Suprapubic skin (tissue), 4 donors: ENCODE measurements at places on chromosomes 11 and 22. TPM values are rescaled to one million over a fixed set of nuclear protein-coding genes. Genes with fewer than 3 reads are reported as not detected.

The KDM4E gene
- total RNA-seq = not detected

The OR5F1 gene
- not detected for total RNA-seq

The CRYBB3 gene
- total RNA-seq = not detected

The IGSF9B gene
- 9.1 TPM for total RNA-seq

The OR10A4 gene
- not detected for total RNA-seq

The H19 gene
- 45.5 TPM for total RNA-seq

The CASP1 gene
- 21.2 TPM for total RNA-seq

The MISFA gene
- not detected for total RNA-seq

The B3GAT1 gene
- 0.26 TPM for total RNA-seq

The MEI1 gene
- 0.72 TPM for total RNA-seq

The MPPED1 gene
- 0.99 TPM for total RNA-seq

DNA sequence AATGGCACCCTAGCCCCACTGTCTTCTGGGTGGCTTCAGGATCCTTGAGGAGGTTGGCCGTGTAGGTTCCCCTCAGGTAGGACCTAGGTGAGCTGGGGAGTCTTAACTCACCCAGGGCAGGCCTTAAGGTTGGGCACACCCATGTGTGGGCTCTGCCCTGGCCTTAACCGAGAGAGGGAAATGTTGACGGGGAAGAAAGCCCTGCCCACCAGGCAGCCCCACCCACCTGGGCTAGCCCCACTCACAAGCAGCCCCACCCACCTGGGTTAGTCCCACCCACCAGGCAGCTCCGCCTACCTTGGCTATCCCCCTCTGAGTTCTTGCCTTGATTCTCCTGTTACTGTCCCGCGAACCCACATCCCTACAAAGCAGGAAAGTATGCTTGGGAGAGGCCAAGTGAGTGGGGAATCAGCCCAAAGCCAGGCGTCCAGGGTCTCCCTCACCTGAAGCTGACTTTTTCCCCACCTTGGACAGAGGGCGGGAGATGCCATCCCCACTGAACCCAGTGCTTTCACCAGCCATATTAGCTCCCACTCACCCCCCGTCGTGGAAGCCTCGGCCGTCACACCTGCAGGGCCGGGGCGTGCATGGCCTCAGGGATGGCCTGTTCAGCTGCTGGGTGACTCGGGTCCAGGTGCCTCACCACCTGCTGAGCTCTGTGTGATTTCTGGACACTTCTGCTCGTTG, at the start of gene MYEOV:
MYEOV (plus strand) TSS at position 337 of the 687 bp plus-strand sequence. CDS start 1,200 bp downstream, outside the sequence.
- H3K27me3 ChIP-seq = no peaks in the 10 kb centered on the region
- no peaks in the 10 kb centered on the region for H3K36me3 ChIP-seq
- no peak for DNase-seq
- H3K4me1 ChIP-seq = peaks cover 46% of the 10 kb centered on the region
- H3K27ac ChIP-seq = no peak within 1 kb of the TSS

DNA sequence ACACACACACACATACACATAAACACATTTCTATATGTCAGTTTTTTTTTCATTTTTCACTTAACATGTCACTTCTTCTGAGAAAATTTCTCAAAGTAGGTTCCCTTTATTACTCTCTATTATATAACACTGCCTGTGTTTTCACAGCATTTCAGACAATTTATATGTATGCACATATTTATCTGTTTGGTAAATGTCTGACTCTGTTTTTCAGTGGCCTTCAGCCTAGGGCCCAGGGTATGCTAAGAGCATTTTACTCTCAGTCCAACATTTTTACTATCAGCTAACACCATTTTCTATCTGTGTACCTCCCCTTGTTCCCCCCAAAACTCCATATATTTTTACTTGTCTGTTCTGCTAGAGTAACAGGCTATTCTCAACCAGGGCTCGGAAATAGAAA, 92.3 kb downstream of the ANO3 start:
- H3K27ac ChIP-seq = no peak overlapping the region
- no peak for DNase-seq
- no peaks in the 10 kb centered on the region for H3K4me1 ChIP-seq
- no peaks in the 10 kb centered on the region for H3K36me3 ChIP-seq
- no peak overlapping the region for H3K4me3 ChIP-seq

- H3K36me3 ChIP-seq = no peaks in the 10 kb centered on the region
- H3K4me3 ChIP-seq = no peak overlapping the region
- H3K4me1 ChIP-seq = peaks cover 61% of the 10 kb centered on the region
- no peak for DNase-seq
- no peaks in the 10 kb centered on the region for H3K27me3 ChIP-seq
Measured at GRCh38 chr22:45227645-45228400, 12.9 kb downstream of the KIAA0930 start.

- no peaks in the 10 kb centered on the region for H3K36me3 ChIP-seq
- H3K27ac ChIP-seq = no peak overlapping the region
Measured at GRCh38 chr11:44632466-44633123, 67.1 kb downstream of the CD82 start.

- no peak overlapping the region for H3K27ac ChIP-seq
- H3K4me1 ChIP-seq = no peaks in the 10 kb centered on the region
- H3K4me3 ChIP-seq = no peak overlapping the region
- no peaks in the 10 kb centered on the region for H3K27me3 ChIP-seq
- no peak for DNase-seq
- no peaks in the 10 kb centered on the region for H3K36me3 ChIP-seq
Measured at GRCh38 chr11:10263929-10264328, 30.1 kb downstream of the SBF2 start.

DNA sequence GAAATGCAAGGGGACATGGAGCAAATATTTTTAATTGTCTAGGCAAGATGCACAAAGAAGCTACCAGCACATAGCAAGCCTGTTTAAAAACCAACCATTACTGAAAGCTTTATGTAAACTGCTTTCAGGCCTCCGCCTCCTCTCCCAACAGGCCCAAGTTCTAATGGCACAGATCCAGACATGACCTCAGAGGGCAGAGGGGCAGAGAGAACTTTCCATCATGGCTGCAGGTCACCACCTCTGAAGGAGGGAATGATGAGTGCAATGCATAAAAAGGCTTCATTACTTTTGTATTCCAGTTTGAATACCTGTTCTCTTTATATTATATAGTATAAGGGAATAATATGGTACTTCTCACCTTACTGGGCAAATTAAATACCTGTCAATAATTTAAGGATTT, 15.2 kb downstream of the DDX17 start:
- DNase-seq = no peak
- H3K27me3 ChIP-seq = no peaks in the 10 kb centered on the region
- no peak overlapping the region for H3K4me3 ChIP-seq
- H3K36me3 ChIP-seq = peaks cover 100% of the 10 kb centered on the region
- H3K4me1 ChIP-seq = peaks cover 18% of the 10 kb centered on the region
- peak overlapping the region; percentile 16 for H3K27ac ChIP-seq

GRCh38 chr22:43541462-43542407, 129.9 kb downstream of the MPPED1 start:
- no peak overlapping the region for H3K27ac ChIP-seq
- no peaks in the 10 kb centered on the region for H3K36me3 ChIP-seq

DNA sequence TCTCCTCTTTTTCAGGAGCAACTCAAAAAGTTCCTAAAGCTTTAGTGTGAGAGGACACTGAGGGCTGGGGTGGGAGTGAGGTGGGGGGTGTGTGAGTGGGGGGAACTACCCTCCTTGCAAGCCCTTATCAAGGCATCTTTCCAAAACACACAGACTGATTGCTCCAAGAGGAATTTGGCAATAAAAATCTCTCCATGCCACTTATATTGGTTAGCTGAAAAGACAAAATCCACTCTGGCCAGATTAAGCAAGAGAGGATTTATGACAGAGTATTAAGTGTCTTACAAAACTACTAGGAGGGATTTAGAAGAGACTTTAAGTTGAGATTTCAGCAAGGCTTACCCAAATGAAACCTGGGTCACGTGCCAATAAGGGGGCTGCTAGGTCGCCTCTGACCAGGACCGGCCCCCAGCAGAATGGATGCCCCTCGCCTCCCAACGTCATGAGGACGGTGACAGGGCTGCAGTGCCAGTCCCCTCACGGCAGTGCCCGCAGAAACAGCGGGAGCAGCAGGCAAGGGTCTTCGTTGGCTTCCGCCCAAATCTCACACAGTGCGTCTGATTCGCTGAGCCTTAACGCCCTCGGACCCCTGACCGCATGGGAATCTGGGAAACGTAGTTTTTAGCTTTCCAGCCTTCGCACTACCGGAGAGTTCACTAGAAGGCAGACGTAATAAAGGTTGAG, 22.1 kb upstream of the CTR9 start:
- no peak overlapping the region for H3K4me3 ChIP-seq
- H3K36me3 ChIP-seq = no peaks in the 10 kb centered on the region
- no peak for DNase-seq

DNA sequence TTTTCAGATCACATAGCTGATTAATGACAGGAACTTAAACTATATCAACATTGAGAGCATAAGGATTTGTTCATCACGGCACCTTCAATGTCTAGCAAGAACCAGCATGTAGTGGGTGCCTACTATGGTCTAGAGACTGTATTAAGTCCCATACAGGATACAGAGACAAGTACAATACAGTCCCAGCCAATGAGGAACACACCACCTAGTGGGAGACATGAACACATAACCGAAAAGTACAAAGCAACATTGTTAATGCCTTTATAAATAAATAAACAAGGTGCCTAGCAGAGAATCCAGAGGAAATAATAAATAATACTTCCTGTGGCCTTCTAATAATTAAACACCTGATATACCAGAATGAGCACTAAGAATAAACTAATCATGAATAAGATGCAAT, 87.7 kb upstream of the OPCML start:
- no peaks in the 10 kb centered on the region for H3K27me3 ChIP-seq
- no peaks in the 10 kb centered on the region for H3K4me1 ChIP-seq
- no peak for DNase-seq
- no peak overlapping the region for H3K27ac ChIP-seq
- no peak overlapping the region for H3K4me3 ChIP-seq

DNA sequence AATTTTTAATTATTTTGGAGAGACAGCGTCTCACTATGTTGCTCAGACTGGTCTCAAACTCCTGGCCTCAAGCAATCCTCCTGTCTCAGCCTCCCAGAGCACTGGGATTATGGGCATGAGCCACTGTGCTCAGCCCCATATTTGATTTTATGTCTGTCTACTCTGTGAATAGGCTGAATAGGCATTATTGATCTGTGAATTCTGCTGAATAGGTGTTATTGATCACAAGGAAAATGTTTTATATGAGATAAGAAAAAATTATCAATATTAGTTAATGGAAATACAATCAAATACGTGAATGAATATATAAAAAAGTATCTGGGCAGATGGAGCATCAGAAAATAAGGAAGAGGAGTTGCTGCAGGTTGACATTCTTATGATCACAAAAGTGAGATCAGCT, 483.4 kb upstream of the LARGE1 start:
- no peaks in the 10 kb centered on the region for H3K36me3 ChIP-seq
- no peaks in the 10 kb centered on the region for H3K27me3 ChIP-seq
- H3K4me3 ChIP-seq = no peak overlapping the region
- no peak for DNase-seq
- no peaks in the 10 kb centered on the region for H3K4me1 ChIP-seq
- H3K27ac ChIP-seq = no peak overlapping the region

GRCh38 chr11:118530180-118530682, 761 bp upstream of the TMEM25 start:
- DNase-seq = no peak
- peaks cover 33% of the 10 kb centered on the region for H3K4me1 ChIP-seq
- peak overlapping the region; percentile 96 for H3K4me3 ChIP-seq
- H3K27me3 ChIP-seq = no peaks in the 10 kb centered on the region
- H3K27ac ChIP-seq = peak overlapping the region; percentile 77
- peaks cover 8% of the 10 kb centered on the region for H3K36me3 ChIP-seq

- no peaks in the 10 kb centered on the region for H3K27me3 ChIP-seq
- no peak for DNase-seq
- H3K27ac ChIP-seq = no peak overlapping the region
- H3K4me1 ChIP-seq = peaks cover 8% of the 10 kb centered on the region
Measured at GRCh38 chr11:120606211-120607010, 94.9 kb downstream of the GRIK4 start.

GRCh38 chr11:69852056-69852455, 32.8 kb upstream of the FGF3 start:
- no peak overlapping the region for H3K4me3 ChIP-seq
- no peak for DNase-seq
- no peaks in the 10 kb centered on the region for H3K4me1 ChIP-seq
- H3K36me3 ChIP-seq = no peaks in the 10 kb centered on the region

DNA sequence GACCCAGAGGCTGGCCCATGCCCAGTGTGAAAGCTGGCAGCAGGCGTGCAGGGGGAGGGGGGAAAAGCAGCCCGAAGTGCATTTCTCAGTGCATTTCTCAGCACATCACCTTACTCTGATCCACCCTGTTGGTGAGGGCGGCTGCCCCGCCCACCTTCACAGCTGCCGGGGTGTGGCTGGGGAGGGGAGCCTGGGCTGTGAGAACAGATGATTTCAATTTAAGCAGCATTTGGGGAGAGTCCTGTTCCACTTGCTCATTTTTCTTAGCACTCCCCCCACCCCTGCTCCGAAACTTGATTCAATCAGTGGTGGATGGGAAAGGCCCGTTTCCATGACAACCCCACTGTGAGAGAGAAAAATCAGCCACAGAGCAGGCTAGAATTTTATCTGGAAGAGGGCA, 84.8 kb downstream of the SNX19 start:
- no peaks in the 10 kb centered on the region for H3K36me3 ChIP-seq
- no peak overlapping the region for H3K4me3 ChIP-seq
- DNase-seq = no peak
- H3K27ac ChIP-seq = no peak overlapping the region
- H3K27me3 ChIP-seq = no peaks in the 10 kb centered on the region
- H3K4me1 ChIP-seq = peaks cover 15% of the 10 kb centered on the region

DNA sequence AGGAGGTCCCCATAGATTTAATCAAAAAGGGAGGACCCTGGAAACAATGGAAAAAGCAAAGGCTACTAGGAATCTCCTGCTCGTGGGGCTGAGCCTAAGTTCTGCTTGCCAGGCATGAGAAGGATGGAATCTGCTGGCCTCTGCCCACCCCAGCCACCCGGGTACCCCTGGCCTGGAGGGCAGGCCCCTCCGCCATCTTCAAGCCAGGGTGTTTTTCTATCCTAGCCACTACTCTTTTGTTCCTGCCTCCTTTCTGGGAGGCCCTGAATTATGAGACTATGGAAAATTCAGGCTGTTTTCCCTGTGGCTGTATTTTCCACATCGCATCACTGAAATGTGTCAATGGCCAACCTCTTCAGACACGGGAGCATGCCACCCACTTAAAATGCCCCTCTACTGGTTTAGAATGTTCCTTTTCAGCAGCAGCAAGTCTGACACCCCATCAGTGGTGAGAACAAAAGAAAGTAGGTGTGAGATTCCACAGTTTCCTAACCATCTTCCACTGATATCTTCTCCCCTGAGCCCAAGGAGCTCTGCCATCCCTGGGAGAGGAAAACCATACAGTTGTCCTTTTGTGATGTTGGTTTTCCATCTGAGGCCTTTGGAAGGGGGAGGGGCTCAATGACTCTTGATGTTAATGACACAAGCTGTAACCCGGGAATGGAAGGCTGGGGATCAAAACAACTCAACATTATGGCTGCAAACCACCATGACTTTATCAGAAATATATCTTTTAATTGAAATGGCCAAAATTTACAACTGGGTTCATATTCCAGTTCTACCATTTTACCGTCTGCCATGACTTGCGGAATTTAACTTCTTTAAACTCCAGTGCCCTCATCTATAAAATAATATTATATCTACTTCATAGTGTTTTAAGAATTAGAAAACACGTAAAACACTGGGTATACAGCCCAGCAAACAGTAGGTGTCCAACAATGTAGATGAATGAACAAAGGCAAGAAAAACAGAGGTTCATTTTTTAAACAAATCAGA, 22.2 kb downstream of the DKK3 start:
- no peak overlapping the region for H3K4me3 ChIP-seq
- H3K36me3 ChIP-seq = no peaks in the 10 kb centered on the region
- H3K4me1 ChIP-seq = peaks cover 42% of the 10 kb centered on the region
- H3K27ac ChIP-seq = no peak overlapping the region
- no peak for DNase-seq
